Activated CD8-positive, alpha-beta memory T cell treated with anti-CD3 and anti-CD28 coated beads for 4 hours (primary cell): ENCODE measurements at places on chromosomes 3 and 15.

DNA sequence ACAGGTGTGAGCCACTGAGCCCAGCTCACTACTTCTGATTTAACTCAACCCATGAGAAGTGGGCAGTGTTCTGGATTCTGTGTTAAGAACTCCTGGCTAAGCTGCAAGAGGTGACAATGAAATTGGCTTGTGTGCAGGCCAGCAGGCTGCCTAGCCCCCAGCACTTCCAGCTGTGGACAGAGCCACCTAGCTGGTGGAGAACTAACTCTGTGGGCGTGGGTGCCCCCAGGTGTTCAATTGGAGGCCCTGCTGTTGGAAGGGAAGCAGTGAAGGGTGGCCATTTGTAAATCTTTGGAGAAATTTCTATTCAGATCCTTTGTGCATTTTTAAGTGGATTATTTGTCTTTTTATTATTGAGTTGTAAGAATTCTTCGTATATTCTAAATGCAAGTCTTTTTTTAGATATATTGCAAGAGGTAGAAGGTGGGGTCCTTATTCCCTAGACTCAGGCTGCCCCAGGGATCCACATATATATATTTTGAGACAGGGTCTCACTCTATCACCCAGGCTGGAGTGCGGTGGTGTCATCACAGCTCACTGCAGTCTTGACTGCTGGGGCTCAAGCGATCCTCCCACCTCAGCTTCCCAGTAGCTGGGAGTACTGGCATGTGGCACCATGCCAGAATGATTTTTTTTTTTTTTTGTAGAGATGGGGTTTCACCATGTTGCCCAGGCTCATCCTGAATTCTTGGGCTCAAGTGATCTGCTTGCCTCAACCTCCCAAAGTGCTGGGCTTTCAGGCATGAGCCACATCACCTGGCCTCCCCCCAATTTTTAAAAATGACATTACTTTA lies 7.2 kb upstream of the SCAMP5 start:
- DNase-seq = no peak

DNA sequence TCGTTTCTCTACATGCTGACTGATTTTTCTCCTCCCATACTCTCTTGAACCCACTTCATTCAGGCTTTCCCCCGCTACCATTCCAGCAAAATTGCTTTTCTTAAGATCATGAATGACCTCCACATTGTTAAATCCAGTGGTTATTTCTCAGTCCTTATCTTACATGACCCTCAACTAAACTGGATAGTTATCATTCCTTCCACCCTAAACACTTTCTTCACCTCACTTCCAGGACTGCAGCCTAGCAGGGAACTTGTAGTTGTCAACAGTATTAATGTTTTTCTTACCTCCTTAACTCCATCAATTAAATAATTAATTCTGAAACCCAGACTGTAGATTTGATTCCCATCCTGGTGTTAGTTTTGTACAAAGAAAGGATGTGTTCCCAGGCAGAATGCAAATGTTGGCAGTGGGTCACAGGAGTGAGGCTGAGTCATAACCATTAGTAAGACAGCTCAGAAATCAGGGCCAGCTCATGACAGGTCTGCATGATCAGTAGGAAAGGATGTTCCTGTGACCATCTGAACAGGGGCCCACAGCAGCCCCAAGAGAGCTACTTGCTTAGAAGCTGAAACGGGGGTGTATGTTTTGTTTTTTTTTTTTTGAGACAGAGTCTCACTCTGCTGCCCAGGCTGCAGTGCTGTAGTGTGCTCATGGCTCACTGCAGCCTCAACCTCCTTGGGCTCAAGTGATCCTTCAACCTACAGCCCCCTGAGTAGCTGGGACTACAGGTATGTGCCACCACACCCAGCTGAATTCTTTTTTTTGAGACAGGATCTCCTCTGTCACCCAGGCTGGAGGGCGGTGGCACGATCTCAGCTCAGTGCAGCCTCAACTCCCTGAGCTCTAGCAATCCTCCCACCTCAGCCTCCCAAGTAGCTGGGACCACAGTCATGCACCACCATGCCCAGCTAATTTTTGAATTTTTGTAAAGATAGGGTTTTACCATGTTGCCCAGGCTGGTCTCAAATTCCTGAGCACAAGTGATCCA lies 9.1 kb downstream of the BCL2L10 start:
- no peak for DNase-seq

DNA sequence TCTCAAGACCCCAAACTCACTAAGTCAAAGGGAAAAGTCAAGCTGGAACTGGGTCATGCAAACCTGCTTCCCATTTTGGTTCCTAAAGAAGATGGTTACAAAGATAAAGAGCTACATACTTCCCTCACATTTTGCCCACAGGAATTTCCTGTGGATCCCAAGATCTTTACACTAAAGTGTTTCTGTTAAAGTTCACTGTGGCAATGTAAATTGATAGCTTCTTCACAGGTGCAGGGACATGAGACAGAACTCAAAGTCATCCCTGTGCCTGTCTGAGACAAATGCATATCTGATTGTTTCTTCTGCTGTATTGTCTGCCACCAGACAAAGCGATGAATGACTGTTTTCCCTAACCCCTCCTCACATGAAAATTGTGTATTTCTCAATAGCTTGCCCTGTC lies 567.8 kb downstream of the ZIC1 start:
- DNase-seq = no peak

- no peak for DNase-seq
These were observed 730 bp downstream of the FETUB start for GRCh38 chr3:186640929-186641328.

DNA sequence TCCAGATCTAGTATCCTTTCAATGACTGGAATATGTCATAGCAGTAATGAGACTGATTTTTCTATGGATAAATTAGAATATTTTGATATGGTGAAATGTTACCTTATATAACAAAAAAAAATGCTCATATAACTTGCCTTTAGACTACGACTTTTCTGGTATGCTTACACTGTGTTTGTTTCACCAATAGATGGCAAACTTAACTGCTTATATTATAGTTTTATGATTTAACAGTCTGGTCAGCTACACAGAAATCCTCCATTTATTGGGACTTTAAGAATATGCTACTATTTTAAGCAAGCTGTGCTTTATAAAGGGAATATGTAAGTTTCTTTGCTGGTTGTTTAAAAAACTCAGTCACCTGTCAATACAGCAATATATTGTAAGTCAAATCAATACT lies 205.6 kb downstream of the VGLL3 start:
- no peak for DNase-seq

- no peak for DNase-seq
These were observed 141.7 kb upstream of the MBNL1 start for GRCh38 chr3:152127058-152127457.

DNA sequence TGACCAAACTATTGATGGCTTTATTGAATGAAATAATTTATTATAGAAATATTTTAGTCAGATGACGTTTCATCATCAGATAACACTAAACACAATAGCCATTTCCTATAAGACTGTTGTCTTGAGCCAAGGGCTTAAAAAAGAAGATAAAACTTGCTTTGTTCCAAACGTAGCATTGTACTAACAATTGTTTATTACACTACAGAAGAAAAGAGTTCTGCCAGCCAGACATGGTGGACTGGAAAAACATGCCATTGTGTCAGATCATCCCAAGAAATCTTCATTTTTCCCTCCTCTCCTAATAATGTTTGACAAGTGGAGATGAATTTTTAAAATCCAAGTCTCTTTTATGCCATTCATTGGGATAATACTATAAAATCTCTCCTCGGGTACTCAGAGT lies 203.3 kb downstream of the CDIN1 start:
- no peak for DNase-seq

- no peak for DNase-seq
These were observed 36.6 kb downstream of the CCK start for GRCh38 chr3:42229266-42229941.

DNA sequence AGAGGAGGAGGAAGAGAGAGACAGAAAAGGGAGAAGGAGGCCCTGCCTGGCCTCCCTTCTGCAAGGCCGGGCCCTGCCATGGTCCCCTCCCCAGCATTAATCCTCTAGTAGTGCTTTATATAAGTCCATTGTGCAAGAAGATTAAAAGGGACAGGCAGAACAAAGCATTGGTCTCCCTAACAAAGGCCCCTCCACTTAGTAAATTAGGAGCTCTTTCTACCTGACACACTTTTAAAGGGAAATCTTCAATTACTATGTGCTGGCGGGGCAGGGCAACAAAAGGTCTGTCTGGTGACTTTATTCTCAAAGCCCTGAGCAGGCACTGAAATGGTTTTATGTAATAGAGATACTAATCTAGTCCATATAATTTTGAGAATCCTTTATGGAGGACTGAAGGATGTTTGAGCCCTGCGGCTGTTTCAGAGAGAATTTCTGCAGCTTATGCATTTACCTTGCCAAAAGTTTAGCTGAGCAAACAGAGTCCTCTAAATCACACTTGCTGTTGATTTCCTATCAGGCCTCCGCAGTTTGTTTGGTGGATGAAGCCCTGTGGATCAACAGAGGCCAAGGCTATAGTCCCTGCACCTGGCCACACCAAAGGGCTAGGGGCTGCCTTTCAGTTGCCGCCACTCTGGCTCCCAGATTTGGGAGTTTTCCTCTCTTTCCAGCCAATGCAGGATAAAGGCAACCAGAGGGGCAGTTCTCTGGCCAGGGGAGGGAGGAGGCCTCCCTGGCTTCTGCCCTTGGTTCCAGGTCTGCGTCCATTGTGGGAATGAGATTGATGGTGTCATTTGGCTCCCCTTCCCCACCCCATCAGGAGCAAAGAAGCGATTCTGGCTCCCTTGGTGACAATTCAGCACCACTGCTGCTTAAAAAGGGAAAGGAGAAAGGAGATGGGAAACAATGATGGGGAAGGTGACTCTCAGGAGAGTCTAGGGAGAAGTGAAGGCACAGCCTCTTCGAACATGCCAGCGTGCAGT lies 148.0 kb downstream of the MEGF11 start:
- DNase-seq = no peak

DNA sequence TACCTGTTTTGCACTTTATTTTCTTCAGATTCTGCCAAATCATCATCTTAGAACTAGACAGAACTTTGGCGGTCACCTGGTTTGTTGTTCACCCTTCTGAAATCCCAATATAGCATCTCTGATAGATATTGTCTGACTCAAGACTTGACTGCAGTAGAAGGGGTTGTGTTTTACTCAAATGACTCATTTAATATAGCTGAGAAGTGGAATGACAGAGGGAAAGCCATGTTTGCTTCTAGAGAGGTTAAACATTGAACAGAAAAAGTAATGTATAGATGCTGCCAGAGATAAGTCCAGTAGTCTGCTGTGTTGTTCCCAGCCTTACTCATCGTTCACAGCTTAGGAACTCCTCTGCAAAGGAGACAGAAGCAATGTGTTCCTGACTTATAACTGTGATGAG lies 402.0 kb downstream of the AGBL1 start:
- no peak for DNase-seq

DNA sequence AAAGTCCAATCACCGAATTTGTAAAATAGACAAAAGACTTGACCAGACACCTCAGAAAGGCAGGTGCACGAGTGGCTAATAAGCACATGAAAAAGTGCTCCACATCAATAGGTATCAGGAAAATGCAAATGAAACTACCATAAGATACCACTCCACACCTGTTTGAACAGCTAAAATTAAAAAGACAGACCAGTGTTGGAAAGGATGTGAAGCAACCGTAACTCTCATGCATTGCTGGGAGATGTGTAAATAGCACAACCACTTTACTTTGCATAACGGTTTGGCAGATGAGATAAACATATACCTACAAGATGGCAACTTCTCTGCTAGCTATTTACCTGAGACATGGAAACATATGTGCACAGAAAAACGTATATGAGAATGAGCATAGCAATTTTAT lies 56.9 kb downstream of the CADPS start:
- no peak for DNase-seq

- DNase-seq = no peak
These were observed 68.0 kb downstream of the CNTN3 start for GRCh38 chr3:74546426-74546825.

- no peak for DNase-seq
These were observed 3.2 kb downstream of the SETD5 start for GRCh38 chr3:9400616-9401015.

DNA sequence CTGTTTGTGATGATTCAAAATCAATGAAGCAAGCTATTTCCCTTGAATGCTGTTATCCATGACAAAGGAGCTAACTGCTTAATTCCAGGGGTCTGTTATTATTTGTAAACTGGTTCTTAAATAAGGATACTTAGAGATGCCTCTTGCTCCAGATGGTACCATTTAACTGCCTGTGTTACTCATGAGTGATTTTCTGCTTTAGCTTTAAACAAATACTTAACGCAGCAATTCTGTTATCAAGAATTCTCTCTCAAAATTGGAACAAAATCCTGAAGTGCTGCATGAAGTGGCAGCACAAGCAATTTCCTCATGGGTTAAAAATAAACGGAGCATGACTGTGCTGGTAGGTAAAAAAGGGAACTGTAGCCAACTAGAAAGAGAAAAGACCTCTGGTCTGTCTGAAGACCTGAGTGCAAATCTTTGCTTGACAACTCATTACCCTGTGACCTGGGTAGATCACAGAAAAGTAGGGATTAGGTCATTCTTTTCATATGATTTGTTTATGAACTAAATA lies 62.5 kb upstream of the GBE1 start:
- DNase-seq = no peak

GRCh38 chr15:36156879-36157427 lies 422.5 kb upstream of the CDIN1 start:
- no peak for DNase-seq

- no peak for DNase-seq
These were observed 1.8 kb downstream of the ARHGEF26 start for GRCh38 chr3:154122912-154123559.

- no peak for DNase-seq
These were observed 220.3 kb upstream of the TPM1 start for GRCh38 chr15:62822228-62822627.

- no peak for DNase-seq
These were observed 207.1 kb downstream of the GBE1 start for GRCh38 chr3:81554388-81554787.

GRCh38 chr15:39326306-39326975 lies 254.4 kb upstream of the THBS1 start:
- no peak for DNase-seq

DNA sequence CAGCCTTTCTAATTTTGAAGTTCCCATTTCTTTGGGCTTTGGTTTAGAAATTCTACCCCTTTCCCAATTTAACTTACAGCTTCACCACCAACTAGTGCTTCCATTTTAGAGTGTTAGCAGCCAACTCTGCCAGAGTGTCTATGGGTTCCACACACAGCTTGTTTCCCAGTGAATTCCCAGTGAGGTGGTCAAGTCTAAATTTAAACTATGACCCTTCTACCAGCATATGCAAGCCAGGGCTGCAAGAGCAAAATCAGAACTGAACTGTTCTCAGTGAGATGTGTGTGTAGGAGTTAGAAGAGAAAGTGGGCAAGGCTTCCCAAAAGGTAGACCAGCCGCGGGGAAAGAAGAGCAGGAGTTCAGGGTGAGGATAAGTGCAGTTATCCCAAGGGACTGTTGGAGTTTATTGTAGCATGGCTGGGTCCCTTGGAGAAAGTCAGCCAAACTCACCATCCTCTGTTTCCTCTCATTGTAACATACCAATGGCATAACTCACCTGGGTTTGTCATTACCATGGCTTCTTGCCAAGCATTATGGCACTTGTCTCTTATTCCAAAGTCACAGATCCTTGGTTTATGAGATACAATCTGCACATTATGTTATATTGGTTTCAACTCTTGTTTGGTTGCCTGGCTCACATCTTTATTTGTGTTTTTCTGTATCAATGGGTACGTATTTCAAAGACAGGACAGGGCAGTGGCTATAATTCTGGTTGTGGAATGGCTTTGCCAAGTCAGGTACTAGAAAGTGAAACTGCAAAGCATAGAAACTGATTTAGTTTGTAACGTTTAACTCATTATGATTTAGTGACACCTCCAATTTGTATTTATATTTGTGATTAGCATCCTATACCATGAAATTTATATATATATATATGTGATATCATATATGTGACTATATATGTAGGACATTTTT lies 130.2 kb upstream of the UMPS start:
- no peak for DNase-seq

- DNase-seq = no peak
These were observed 9.8 kb upstream of the FNDC3B start for GRCh38 chr3:172029425-172030098.
